ENCODE measurements at places on chromosomes 1 and 21.

DNA sequence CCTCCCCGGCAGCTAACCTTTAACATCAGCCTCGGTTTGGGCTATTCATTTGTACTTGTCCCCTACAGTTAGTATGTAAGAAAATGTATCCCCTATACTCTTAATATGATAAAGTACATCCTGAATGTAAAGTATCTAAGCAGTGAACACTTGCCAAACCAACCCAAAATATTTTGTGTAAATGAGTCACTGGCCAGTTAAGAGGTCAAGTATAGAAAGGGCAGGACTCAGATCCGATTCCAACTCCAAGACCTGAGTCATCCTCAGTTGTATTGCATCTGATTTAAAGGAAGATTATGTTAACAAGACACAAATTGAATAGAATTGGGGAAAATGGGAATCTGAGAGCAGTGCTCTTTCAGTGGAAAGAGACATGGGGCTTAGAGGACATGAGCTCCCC, 84.4 kb downstream of the CD58 start:
- no peak for DNase-seq

DNA sequence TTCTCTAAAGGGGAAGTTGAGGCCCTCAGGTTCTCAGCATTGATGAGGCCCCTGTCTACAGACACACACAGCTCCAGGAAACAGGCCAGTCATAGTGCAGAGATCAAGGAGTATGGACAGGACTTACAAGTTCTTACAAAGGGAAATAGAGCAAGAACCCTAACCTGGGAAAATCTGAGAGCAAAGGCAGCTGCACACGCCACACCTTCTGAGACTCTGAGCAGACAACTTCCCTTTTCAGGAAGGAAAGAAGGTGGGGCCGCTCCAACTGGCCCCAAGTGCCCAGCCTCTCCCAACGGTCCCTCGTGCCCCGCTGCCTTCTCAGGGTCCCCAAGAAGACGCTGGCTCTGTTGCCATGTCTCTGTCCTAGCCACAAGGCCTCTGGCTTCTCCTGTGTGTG, 3.6 kb downstream of the NOC2L start:
- DNase-seq = no peak

- DNase-seq = no peak
Observed at GRCh38 chr1:56881417-56881816, 26.8 kb downstream of the C8A start.

DNA sequence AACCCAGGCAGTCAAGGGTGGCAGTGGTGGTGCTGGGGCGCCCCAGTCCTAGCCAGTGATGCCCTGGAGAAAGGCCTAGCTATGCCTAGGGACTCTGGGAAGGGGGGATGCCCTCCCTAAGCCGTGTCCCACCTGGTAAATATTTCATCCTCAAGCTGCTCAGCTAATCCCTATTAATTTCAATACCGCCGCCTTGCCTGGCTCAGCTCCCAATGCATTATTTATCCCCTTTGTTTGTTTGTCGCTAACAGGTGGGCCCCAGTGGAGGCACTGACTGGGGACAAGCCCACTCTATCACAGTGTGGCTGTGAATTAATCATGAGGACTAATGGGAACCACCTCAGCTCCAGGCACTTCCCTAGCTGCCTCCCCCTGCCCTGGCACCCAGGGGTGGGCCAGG, 22.5 kb downstream of the DMAP1 start:
- DNase-seq = no peak

- DNase-seq = no peak
Observed at GRCh38 chr1:15159166-15159555, 5.6 kb downstream of the TMEM51 start.

Measured in SK-N-MC (cell line).